ENCODE measurements at places on chromosomes 5 and 9.

DNA sequence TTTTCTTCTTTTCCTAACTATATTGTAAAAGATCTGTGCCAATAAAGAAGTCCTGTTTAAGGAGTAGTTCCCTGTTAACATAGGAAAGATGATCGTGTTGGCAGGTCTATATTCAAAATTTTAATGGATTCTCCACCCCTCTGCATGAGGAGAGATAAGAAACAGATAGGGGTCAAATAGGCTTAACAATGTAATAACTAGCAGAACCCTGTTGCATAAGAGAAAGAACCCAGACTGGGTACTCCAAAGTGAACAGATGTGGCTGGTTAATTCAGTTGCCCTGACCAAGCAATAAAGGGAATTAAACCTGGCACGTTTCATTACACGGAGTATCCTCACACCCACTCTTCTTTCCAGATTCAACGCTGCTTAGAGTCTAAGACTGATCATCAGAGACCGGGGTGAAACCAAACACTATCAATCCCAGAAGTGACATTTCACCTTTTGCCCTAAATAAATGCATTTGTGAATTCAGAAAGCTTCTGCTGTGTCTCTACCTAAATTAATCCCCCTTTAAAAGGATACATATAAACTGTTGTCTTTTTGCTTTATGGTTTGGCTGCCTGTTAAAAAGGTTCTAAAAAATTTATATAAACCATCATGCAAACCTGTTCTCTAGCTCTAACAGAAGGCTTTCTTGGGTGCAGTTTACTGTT, 1276.9 kb upstream of the WWC1 start:
- no peak for DNase-seq

DNA sequence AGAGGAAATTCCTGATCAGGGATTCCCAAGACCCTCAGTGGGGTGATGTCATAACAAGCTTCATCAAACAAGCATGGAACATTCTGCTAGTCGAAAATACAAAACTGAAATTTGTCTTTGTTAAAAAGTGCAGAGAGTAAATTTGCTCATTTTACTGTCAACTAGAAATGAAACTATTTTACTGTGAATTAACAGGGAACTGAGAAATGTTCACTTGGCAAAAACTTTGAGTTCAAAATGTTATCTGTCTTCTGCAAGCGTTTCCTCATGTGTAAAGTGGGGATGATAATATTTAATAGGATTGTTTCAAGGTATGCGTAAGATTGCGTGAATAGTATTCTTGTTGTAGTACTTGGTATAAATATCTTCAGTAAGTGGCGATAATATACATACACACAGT, 45.4 kb downstream of the ALDH1A1 start:
- no peak for DNase-seq

DNA sequence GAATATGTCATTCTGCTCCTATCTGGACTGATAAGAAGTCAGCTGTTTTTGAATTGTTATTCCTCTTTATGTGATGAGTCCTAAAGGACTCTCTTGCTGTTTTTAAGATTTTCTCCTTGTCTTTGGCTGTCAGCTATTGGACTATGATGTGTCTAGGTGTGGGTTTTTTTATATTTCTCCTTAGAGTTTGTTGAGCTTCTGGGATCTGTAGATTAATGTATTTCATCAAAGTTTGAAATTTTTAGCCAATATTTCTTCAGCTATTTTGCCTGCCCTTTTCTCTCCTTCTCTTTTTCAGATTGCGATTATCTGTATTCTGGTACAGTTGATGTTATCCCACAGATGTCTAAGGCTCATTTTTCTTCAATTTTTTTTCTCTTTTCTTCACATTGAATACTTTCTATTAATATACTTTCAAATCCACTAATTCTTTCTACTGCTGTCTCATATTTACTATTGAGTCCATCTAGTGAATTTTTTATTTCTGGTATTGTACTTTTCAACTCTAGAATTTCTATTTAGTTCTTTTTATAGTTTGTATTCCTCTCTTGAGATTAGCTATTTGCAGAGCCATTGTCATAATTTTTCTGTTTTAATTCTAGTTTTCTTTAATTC, 31.1 kb downstream of the RPS23 start:
- no peak for DNase-seq

GRCh38 chr5:157362012-157362411, 96.1 kb downstream of the CYFIP2 start:
- DNase-seq: no peak

DNA sequence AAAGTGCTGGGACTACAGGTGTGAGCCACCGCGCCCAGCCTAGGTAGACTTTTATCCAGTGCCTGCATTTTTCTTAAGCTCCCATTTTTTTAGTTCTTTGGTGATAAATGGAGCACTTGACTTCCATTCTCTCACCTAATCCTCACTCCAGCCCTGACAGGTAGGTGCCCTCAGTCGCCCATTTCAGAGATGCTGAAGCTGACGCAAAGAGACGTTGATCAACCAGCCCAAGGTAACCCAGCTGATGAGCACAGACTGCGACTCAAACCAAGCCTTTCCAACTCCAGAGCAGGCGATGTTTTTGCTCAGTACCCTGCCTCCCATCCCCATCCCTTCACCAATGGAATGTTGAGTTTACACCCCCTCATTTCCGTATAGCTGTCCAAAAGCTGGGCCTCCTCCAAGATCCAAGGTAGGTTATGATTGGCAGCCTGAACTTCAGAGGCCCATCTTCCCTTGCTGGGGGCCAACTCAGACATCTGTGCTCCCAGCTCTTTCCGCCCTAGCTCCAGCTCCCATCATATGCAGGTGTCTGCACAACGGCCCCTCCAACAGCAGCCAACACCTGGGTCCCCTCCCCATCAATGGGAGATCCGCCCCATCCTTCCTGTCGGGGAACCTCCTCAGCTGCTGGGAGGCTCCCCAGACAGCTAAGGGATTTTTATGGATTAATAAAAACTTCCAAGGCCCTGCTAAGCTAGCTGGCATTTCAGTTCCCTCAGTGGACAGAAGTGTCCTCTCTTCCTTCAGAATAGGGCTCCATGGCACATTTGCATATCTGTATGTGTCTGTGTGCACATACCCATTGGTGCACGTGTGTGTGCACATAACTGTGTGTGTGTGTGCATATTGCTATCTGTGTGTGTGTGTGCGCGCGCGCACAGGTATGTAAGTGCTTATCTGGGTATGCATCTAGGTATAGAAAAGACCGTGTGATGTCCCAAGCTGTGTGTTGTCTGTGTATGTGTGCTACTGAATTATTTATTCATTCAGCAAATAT, 39.3 kb upstream of the VDAC1 start:
- DNase-seq: no peak

- DNase-seq: no peak
Observed at GRCh38 chr5:2633992-2634391, 117.5 kb downstream of the IRX2 start.

GRCh38 chr5:86763929-86764328, 146.2 kb downstream of the COX7C start:
- no peak for DNase-seq

All from CD4-positive, alpha-beta T cell treated with Interleukin-6 at 100 ng/mL for 8 hours (primary cell).